ENCODE measurements at places on chromosomes 13 and 19. TPM values are rescaled to one million over a fixed set of nuclear protein-coding genes. Genes with fewer than 3 reads are reported as not detected.

- no peaks in the 10 kb centered on the region for H3K27me3 ChIP-seq
- H3K4me3 ChIP-seq: no peak overlapping the region
- peaks cover 4% of the 10 kb centered on the region for H3K36me3 ChIP-seq
Measured at GRCh38 chr13:99028890-99029289, 51.0 kb upstream of the DOCK9 start.

- peaks cover 11% of the 10 kb centered on the region for H3K4me1 ChIP-seq
- no peaks in the 10 kb centered on the region for H3K27me3 ChIP-seq
- H3K27ac ChIP-seq: no peak overlapping the region
- DNase-seq: no peak
- H3K4me3 ChIP-seq: no peak overlapping the region
- peaks cover 18% of the 10 kb centered on the region for H3K36me3 ChIP-seq
Measured at GRCh38 chr19:11136400-11137101, 19.0 kb downstream of the SPC24 start.

GRCh38 chr19:29581398-29581797, 24.7 kb upstream of the POP4 start:
- H3K4me3 ChIP-seq: no peak overlapping the region
- H3K4me1 ChIP-seq: peaks cover 26% of the 10 kb centered on the region
- H3K36me3 ChIP-seq: no peaks in the 10 kb centered on the region

GRCh38 chr19:14614099-14614412, 31.2 kb downstream of the CLEC17A start:
- H3K4me3 ChIP-seq: no peak overlapping the region
- H3K4me1 ChIP-seq: no peaks in the 10 kb centered on the region
- H3K27me3 ChIP-seq: peaks cover 12% of the 10 kb centered on the region
- DNase-seq: no peak
- H3K27ac ChIP-seq: no peak overlapping the region

- no peaks in the 10 kb centered on the region for H3K36me3 ChIP-seq
- H3K27me3 ChIP-seq: peaks cover 8% of the 10 kb centered on the region
- no peak overlapping the region for H3K4me3 ChIP-seq
- DNase-seq: no peak
Measured at GRCh38 chr19:15810335-15810734, 5.1 kb downstream of the OR10H1 start.

DNA sequence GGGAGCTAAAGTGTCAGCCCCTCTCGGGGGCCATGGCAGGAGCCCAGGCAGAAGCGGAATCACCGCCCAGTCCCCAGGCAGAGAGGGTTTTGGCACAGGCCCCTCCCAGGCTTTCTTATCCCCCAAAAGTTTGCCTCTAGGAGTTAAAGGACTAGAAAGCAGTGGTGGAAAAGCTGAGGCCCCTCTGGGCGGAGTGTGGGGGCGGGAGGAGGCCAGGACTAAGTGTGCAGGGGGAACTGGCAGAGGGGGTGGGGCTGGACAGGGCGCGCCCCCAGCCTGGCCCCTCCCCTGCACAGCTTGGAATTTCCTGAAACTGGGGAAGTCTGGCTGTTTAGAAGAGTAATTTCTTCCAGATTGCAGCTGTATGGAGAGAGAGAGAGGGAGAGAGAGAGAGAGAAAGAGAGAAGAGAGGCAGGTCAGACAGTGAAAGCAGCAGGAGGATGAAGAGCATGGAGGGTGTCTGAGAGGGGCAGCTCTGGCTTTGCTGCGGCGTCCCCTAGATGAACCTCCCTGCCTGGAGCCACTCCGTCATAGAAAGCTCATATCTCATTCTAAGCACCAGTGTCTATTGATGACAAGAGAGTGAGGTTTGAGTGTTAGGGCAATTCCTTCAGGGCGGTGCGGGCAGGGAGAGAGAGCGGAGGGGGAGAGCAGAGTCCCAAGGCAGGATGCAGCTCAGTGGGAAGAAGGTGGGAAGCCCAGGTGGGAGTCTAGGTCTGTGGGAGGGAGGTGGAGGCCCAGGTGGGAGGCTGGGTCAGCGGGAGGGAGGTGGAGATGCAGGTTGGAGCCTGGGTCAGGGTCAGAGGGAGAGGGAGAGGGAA, at the start of gene CDC42EP5:
Gene CDC42EP5, minus strand, starts transcription at position 226 of the 821 bp plus-strand sequence. CDS start 7,749 bp downstream, outside the sequence.
- H3K36me3 ChIP-seq: no peaks in the 10 kb centered on the region
- H3K27ac ChIP-seq: no peak within 1 kb of the TSS
- H3K27me3 ChIP-seq: peaks cover 48% of the 10 kb centered on the region
- H3K4me3 ChIP-seq: no peak within 1 kb of the TSS
- H3K4me1 ChIP-seq: peaks cover 12% of the 10 kb centered on the region
- peak; percentile 42 for DNase-seq

DNA sequence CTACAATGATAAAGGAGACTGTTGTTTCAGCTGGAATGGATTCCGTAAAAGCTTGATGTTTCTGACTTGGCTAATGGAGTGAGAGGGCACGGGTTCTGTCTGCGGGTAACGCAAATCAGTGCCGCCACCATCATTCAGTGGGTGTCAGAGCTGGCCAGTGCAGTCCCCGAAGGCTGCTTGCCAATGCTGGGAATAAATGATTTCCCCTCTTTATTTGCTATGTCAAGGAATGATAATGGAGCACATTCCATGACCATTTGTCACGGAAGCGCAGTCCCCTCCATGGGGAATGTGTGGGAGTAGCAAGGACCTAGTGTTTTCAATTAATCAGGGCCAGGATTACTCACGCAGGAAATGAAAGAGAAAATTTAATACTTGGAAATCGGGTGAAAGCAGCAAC, 899.3 kb downstream of the UQCRFS1 start:
- no peak overlapping the region for H3K4me3 ChIP-seq
- H3K36me3 ChIP-seq: no peaks in the 10 kb centered on the region
- no peaks in the 10 kb centered on the region for H3K4me1 ChIP-seq
- no peak for DNase-seq

DNA sequence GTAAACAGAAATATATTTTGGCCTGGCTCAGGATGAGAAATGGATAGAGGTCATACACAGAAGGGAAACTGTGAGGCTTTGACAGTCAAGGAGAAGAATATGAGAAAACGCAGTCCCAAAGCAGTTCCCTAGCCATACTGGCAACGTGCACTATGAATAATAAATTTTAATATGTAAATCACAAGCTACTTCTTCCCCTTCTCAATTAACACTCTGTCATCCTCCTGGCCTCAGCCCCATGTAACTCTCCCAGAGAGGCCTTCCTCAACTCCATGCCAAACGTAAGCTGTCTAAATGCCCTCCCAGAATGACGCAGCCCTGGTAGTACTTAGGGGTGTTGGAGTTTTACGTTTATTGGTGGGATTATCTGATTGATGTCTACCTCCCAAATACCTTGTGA, 732.6 kb downstream of the LIG4 start:
- H3K36me3 ChIP-seq: no peaks in the 10 kb centered on the region
- no peak overlapping the region for H3K27ac ChIP-seq
- no peak for DNase-seq
- no peaks in the 10 kb centered on the region for H3K4me1 ChIP-seq
- H3K4me3 ChIP-seq: no peak overlapping the region

GRCh38 chr19:49809160-49809940, 3.7 kb downstream of the FUZ start:
- H3K4me3 ChIP-seq: peak overlapping the region; percentile 78
- peaks cover 7% of the 10 kb centered on the region for H3K36me3 ChIP-seq
- peak overlapping the region; percentile 73 for H3K27ac ChIP-seq
- no peaks in the 10 kb centered on the region for H3K27me3 ChIP-seq

GRCh38 chr19:30381366-30381765, 9.2 kb downstream of the ZNF536 start:
- H3K27ac ChIP-seq: no peak overlapping the region
- no peak for DNase-seq
- no peaks in the 10 kb centered on the region for H3K4me1 ChIP-seq

GRCh38 chr19:35261356-35262100, 7.2 kb upstream of the USF2 start:
- H3K4me3 ChIP-seq: no peak overlapping the region
- peak; percentile 8 for DNase-seq
- no peaks in the 10 kb centered on the region for H3K27me3 ChIP-seq
- H3K27ac ChIP-seq: no peak overlapping the region
- H3K4me1 ChIP-seq: peaks cover 28% of the 10 kb centered on the region
- peaks cover 12% of the 10 kb centered on the region for H3K36me3 ChIP-seq

DNA sequence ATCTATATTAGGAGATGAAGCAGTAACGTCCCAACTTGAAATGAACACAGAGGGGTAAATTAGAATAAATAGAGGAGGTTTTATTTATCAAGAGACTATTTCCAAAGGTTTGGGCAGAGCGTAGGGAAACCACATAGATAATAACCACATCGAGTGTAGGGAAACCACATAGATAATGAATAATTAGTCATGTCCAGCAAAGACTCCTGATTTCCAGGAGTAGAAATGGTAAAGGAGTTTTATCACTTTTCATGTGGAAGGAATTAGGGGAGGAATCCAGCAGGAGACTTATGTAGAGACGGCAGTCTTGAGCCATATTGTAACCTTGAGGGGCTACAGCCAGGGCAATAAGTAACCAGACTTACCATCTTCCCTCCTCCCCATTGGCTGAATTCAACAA, 136.3 kb upstream of the CSNK1A1L start:
- H3K4me3 ChIP-seq: no peak overlapping the region
- no peaks in the 10 kb centered on the region for H3K36me3 ChIP-seq
- DNase-seq: no peak
- H3K4me1 ChIP-seq: no peaks in the 10 kb centered on the region
- no peaks in the 10 kb centered on the region for H3K27me3 ChIP-seq
- H3K27ac ChIP-seq: no peak overlapping the region

DNA sequence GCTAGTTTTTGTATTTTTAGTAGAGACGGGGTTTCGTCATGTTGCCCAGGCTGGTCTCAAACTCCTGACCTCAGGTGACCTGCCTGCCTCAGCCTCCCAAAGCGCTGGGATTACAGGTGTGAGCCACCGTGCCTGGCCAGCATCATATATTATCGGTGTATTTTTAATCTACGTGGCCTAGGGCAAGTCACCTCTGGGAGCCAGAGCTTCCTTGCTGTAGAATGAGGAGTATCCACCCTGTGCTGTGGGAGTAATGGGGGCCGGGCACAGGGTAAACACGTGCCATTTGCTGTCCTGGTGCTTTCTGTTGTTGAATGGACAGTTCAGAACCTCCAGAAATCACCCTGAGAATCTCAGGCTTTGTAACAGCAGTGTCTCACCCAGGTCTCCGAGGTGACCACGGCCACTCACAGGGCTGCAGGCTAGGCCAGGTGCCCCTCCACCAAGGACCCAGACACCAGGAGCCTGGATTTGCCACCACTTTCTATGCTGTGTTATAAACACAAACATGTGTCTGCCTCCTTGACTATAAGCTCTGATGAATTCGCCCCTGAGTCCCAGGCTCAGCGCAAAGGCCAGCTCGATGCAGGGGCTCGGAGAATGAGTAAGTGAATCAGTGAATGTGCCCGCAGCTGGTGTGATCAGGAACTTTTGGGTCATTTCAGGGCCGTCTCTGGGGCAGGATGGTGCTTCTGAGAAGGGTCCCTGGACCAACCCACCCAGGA, 22.7 kb downstream of the POP4 start:
- no peaks in the 10 kb centered on the region for H3K36me3 ChIP-seq
- H3K27ac ChIP-seq: no peak overlapping the region
- DNase-seq: no peak
- no peaks in the 10 kb centered on the region for H3K27me3 ChIP-seq

GRCh38 chr13:112450904-112451240, 74.7 kb downstream of the SPACA7 start:
- no peaks in the 10 kb centered on the region for H3K4me1 ChIP-seq
- H3K36me3 ChIP-seq: no peaks in the 10 kb centered on the region
- H3K4me3 ChIP-seq: no peak overlapping the region
- peaks cover 4% of the 10 kb centered on the region for H3K27me3 ChIP-seq
- no peak for DNase-seq
- no peak overlapping the region for H3K27ac ChIP-seq

DNA sequence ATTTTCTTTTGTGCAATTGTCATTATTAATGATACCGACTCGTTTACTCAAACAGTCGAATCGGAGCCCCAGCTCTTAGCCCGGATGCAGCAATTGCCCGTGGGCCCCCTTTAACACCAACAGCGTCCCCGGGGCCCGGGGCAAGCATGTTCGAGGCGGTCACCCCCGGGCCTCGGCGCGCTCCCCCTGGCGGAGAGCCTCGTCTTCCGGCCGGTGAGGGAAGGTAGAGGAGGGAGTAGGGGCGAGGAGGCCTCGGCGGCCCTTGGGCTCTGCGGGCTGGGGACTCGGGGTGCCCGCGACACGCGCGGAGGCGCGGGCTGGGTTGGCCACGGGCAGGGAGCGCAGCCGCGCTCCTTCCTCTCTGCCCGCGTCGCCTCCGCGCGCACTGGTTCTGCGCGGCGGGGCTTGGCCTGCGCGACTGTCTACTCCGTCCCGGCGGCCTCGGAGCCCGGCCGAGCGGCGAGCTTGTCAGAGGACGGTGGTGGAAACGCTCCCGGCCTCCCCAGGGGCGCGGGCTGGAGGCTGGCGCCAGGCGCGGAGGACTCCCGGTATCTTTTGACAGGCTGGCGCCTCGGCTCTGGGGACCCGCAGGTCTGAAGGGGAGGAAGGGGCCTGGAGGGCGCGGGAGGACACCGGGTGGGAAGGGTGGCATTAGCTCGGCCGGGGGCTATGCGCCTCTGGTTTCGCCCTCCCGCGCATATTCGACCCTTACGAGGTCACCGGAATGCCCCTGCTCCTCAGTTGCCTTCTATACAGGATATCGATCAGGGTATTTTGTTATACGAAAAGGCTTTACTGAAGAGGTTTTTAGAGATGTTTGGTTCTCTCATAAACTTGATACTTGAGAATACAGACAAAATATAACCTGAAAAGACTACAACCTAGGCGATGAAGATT, 1.5 kb downstream of the BIVM start:
- H3K4me1 ChIP-seq: peaks cover 26% of the 10 kb centered on the region
- peak overlapping the region; percentile 73 for H3K27ac ChIP-seq
- H3K36me3 ChIP-seq: peaks cover 7% of the 10 kb centered on the region
- peak overlapping the region; percentile 89 for H3K4me3 ChIP-seq

DNA sequence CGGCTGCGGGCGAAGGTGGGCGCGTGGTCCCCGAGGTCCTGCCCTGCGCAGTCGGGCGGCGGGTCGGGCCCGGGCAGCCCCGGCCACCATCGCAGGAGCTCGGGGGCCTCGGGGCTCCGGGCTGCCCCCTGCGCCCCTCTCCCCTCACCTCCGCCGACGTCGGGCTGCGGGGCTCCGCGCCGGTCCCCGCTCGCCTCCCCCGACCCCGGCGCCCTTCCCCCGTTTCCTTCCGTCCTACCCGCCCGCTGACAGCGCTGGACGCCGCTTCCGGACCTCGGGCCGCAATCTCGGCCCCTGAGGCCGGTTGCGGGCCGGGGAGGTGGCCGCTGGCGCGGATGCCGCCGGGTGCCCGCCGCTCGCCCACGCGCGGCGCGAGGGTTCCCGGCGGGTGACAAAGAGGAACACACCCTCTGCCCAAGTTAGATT, 720 bp downstream of the FARP1 start:
- peak; percentile 14 for DNase-seq
- H3K4me3 ChIP-seq: peak overlapping the region; percentile 57
- H3K27ac ChIP-seq: no peak overlapping the region
- H3K36me3 ChIP-seq: no peaks in the 10 kb centered on the region

- H3K27ac ChIP-seq: no peak overlapping the region
- H3K36me3 ChIP-seq: no peaks in the 10 kb centered on the region
- DNase-seq: no peak
Measured at GRCh38 chr13:93927431-93927830, 552.1 kb downstream of the DCT start.

Gene FGF22
- not detected for total RNA-seq

Gene ZNF470
- total RNA-seq: 5.0 TPM

Gene OR10H1
- not detected for total RNA-seq

Gene KRI1
- 62.5 TPM for total RNA-seq

Gene CACNG6
- total RNA-seq: not detected

Gene CLEC17A
- 2.5 TPM for total RNA-seq

Gene CGB3
- not detected for total RNA-seq

Gene PPP5C
- total RNA-seq: 129 TPM

Gene ZNF763
- 1.1 TPM for total RNA-seq
